T-helper 17 cell (primary cell): ENCODE measurements at places on chromosomes 6 and 20.

DNA sequence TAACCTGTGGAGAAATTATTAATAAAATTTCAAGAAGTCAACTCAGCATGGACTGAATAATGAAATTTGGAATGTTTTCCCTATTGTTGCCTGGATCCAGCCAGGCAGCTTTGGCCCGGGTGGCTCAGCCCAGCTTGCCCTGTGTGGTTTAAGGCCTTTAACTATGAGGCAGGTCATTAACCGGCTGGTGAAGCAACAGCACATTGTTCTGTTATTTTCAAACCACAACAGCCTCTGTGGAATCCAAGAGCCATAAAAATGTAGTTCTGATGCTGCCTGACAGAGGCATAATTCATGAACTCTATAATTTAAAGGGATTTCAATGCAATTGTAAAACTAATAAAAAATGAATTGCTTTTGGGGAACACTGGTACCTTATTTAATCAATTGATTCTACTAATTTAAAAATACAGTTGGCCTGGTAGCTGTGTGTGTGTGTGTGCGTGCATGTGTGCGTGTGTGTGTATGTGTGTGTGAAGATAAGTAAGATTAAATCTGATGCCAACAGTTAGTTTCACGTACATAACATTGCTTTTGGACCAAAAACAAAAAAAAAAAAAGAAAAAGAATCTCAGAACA lies 117.7 kb downstream of the RPS12 start:
- no peak for DNase-seq

DNA sequence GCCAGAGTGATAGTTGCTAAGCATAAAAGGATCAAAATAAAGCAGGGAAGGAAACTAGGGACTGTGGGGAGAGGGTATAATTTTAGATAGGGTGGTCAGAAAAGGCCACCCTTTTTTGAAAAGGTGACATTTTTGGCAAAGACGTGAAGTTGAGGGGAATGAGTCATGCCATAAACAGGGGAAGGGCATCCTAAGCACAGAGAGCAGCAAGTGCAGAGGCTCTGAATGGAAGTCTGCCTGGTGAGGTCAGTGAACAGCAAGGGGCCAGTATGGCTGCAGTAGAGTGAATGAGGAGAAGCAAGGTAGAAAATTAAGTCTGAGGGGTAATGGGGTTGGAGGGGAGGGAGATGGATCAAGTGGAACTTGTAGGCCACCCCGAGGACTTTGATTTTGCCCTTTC lies 2.4 kb downstream of the KLC4 start:
- no peak for DNase-seq

DNA sequence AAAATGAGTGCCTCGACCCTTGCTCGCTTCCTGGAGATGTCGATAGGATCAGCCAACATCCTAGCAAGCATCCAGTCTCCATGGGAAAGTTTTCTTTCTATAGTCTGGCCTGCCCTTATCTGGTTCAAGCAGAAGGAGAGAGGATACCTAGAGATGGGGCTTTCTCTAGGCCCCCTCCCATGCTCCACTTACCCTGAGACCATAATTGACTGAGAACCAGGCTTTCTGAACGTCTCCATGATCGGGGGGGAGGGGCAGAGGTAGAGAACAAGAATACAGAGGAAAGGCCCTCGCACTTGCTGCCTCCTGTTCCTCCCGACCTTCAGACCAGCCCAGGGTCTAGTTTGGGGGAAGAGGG lies 31.6 kb upstream of the EPB41L1 start:
- no peak for DNase-seq

DNA sequence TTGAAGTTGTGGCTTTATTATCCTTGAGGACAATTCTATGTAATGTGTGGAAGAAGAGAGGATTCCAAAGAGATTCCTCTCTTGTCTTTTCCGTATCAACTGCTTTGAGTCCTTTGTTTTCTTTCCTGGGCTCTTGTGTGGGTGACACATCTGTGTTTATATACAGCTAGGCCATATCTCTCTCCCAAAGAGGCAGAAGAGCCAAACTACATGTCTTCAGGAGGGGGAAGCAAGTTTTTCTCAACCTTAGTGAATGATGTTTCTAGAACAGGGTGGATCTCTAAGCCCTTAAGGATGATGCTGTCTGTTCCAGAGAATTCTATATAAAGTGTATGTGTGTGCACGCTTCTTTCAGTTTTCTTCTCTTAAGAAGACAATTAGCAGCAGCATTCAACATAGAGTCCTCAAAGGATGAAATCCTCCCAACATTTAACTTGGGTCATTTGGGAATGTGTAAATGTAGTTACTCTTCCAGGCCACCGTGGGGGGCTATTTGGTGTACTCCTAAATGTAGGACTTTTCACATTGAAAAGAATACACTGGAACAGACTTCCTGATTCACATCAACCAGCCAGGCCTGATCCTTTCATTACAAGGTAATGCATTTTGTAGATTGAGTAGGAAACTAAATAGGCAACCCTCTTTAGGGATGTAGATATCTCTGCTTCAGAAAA lies 92.8 kb upstream of the EEF1E1 start:
- DNase-seq, result no peak

DNA sequence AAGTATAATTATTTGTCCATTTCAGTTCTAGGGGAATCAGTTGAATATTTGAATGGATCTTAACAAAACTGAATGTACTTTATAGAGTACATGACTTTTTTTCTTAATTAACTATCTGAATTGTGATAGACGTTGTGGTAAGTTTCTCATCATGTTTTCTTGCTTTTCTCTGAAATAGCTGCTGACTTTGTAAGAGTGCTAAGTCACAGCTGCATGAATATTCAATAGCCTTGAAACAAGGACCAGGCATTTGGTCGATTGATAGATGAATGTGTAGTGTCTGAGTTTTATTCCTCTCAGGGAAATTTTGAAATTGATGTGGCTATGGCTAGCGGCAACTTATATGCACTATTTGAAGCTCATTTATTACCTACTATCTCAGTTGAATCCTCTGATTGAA lies 56.0 kb downstream of the ADGRB3 start:
- DNase-seq, result no peak

- DNase-seq, result no peak
These were observed 347.3 kb downstream of the DHX35 start for GRCh38 chr20:39309458-39309857.

DNA sequence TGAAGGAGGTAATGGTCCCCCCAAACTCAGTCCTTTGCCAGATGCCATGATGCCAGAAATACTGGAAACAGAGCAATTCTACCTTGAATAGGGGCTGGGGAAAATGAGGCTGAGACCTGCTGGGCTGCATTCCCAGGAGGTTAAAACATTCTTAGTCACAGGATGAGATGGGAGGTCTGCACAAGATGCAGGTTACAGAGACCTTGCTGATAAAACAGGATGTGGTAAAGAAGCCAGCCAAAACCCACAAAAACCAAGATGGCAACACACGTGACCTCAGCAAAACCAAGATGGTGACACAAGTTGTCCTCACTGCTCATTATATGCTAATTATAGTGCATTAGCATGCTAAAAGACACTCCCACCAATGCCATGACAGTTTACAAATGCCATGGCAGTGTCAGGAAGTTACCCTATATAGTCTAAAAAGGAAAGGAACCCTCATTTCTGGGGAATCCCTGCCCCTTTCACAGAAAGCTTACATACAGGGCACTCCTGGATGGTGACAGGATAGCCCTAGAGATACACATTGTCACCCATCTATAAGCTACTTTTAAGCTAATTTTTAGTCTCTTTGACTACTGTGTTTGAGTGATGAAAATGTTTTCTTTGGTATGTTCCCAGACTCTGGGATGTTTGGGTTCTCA lies 979.7 kb downstream of the TBC1D32 start:
- DNase-seq, result no peak

- no peak for DNase-seq
These were observed 10.2 kb upstream of the EEF1A2 start for GRCh38 chr20:63509088-63509564.

GRCh38 chr6:101001012-101001411 lies 119.9 kb upstream of the ASCC3 start:
- DNase-seq, result no peak

DNA sequence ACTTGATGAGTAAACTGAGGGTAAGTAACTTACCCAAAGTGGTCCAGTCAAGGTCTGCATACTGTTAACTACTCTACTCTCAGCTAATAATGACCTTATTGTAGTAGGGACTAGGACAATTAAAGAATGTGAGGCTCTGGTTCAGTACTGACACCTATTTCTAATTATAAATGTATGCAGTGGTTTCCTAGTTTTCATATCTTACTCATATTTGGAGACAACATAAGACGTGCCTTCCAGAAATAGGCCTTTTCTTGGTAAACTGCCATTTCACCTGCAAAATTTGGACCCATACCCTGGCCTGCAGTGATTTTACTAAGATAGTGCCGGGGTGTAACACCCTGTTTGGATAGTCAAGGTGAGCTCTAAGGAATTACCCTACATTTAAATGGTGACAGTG lies 24.7 kb downstream of the GJA1 start:
- no peak for DNase-seq

GRCh38 chr20:48850257-48850976 lies 22.6 kb upstream of the PREX1 start:
- DNase-seq, result no peak

- DNase-seq, result no peak
These were observed 235.2 kb downstream of the SIM1 start for GRCh38 chr6:100229512-100229911.

- no peak for DNase-seq
These were observed 17.1 kb downstream of the SRXN1 start for GRCh38 chr20:635893-636338.

DNA sequence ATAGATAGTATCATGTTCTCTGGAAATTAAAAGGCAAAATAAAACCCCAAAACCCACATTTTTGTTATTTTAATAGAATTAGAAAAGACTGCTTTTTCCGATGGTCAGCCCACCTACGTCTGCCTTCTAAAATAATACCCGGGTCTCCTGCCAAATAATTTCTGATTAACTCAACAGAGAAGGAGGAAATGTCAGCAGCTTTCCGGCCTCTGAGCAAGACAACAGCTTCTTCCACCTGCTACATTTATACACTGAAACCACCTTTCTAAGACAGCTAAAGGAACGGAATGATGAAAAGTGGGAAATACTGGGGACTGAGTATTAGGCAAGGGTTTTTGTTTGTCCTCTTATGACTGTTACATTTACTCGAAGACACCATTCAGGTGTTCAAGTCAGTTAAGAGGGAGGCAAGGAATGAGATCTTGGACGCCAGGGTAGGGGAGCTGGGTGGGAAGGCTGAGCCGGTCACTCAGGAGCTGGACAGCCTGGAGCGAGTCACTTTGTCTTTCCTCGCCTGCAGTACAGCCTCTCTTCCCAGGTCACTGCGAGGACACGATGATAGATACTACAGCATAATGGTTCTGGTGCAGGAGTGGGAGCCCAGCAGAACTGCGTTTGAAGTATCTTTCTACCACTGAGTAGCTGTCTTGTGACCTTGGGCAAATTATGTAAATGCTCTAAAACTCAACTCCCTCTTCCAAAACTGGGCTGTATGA lies 96.3 kb upstream of the QKI start:
- no peak for DNase-seq

GRCh38 chr6:131949909-131950766 lies 1.0 kb downstream of the CCN2 start:
- DNase-seq, result no peak

DNA sequence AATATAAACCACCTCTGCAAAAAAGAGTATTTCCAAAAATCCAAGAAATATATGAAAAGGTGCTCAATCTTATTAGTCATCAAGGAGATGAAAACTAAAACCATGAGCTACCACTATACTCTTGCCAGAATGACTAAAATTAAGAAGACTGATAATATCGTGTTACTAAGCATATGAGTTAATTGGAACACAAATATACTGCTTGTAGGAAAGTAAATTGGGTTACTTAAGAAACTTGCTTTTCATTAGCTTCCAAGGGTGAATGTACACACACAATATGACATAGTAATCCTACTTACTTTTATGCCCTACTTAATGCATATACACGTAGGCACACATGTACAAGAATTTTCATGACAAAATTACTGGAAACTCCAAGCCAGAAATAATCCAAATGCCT lies 3.4 kb downstream of the THEMIS start:
- DNase-seq, result no peak

- no peak for DNase-seq
These were observed 165.4 kb downstream of the SLC35B3 start for GRCh38 chr6:8269872-8270454.

- DNase-seq, result no peak
These were observed 14.9 kb downstream of the PHACTR2 start for GRCh38 chr6:143692696-143693095.

DNA sequence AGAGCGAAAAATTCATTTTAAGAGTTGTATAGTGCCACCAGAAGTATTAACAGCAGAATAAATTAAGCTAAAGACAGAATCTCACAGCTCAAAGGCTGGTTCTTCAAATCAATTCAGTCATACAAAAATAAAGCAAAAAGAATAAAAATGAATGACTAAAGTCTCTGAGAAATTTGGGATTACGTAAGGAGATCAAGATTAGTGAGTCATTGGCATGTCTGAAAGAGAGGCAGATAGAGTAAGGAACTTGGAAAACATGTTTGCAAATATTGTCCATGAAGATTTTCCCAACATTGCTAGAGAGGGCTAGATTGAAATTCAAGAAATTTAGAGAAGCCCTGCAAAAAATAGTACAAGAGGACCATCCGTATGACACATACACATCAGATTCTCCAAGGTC lies 1413.9 kb upstream of the ADGRB3 start:
- DNase-seq, result no peak

DNA sequence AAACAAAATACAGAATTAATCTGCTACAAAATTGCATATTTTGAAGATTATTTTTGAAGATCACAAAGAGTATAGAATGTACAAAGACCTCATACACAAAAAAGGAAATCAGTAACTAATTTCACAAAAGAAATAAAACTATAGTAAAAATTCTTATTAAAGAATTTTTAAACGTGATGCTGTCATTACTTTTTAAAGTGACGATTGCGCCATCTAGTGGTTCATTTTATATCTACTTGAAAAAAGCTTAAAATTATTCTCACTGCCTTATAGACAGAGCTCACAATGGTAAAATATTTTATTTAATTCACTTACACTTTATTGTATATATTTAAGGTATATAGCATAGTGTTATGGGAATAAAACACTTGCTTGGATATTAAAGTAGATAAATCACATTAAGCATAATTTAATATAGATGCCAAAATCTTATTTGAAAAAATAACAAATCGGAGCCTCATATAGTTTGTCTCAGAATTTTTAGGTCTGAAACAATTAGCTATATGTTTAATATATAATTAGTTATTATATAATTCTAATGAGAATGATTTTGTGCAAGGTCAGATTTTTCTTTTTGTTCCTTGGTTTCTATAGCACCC lies 128.8 kb downstream of the PHF3 start:
- DNase-seq, result no peak

DNA sequence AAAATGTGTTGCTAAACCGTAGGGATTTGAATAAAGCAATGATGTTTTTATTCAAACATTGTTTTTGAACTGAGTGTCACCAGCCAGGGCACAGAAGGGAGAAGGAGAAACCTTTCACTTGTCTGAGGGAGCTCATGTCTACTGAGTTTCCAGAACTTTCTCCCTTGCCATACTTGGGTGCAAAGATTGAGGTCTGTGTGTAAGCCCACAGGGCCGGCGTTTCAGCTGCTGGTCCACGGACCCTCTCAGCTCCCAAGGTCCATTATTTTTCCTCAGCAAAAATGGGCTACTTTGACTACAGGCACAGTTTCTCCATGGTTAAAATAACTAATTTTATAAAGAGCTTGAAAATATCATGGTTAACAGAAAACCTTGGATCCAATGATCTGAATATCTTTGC lies 32.6 kb downstream of the PSMG4 start:
- no peak for DNase-seq

- DNase-seq, result no peak
These were observed 151.3 kb downstream of the COL9A1 start for GRCh38 chr6:70151616-70152015.

- DNase-seq, result no peak
These were observed 546.2 kb downstream of the MEI4 start for GRCh38 chr6:78199044-78199443.
